ENCODE measurements at places on chromosomes 11 and 22. TPM values are rescaled to one million over a fixed set of nuclear protein-coding genes. Genes with fewer than 3 reads are reported as not detected.

- DNase-seq: no peak
These were observed 167.3 kb upstream of the PGR start for GRCh38 chr11:101296896-101297295.

Gene MPPED2
- total RNA-seq: not detected

DNA sequence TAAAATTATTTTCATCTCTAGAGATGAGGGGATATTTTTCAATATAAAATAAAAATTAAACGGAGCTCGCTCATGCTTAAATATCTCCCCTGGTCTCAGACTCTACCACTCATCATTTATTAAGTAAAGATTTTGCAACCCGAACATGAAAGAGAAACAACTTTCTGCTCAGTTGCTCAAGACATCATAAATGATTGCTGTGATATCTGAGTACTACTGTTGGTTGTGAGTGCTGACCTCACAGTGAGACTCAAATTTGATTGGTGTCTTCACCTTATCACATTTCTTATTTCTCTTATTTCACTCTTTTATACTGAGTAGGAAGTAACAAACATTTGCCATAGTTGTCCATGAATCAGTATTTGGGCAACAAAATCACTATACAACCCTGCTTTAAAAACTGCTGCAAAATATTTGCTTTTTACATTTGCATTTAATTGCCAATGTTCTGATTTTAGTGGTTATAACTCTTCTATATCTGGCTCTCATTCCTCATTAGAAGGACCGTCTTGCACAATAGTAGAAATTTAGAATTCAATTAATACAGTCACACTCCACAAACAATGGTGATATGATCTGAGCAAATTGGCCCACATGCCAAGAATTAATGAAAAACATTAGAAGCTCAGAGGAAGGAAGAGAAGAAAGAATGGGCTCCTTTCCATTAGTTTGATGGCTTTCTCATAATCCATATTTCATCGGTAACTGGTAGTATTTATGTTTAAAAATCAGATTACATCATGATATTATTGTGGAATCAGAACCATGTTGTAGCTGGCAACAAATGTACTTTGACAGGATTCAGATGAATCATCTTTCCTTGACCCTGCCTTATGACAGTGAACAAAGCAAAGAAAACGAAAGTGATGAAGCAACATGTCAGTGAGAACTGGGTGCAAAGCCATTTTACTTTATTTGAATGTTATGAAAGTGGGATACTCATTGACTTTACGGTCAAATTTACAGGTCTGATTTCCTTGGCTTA lies 973.6 kb upstream of the TENM4 start:
- DNase-seq: no peak

DNA sequence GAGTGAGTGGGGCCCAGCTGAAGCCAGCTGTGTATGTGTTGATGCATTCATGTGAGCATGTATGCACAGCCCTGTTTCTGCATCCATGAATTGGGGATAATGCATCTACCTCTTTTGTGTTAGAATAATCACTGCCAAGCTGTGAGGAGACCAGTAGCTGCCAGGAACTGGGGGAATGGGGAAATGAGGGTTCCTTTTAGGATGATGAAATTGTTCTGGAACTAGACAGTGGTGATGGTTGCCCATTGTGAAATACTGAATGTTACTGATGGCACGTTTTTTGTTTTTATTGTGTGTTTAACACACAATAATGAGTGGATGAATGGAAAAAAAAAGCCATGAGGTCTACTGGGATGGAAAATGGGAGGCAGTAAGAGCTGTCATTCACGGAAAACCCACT lies 45.3 kb upstream of the WNT11 start:
- DNase-seq: no peak

DNA sequence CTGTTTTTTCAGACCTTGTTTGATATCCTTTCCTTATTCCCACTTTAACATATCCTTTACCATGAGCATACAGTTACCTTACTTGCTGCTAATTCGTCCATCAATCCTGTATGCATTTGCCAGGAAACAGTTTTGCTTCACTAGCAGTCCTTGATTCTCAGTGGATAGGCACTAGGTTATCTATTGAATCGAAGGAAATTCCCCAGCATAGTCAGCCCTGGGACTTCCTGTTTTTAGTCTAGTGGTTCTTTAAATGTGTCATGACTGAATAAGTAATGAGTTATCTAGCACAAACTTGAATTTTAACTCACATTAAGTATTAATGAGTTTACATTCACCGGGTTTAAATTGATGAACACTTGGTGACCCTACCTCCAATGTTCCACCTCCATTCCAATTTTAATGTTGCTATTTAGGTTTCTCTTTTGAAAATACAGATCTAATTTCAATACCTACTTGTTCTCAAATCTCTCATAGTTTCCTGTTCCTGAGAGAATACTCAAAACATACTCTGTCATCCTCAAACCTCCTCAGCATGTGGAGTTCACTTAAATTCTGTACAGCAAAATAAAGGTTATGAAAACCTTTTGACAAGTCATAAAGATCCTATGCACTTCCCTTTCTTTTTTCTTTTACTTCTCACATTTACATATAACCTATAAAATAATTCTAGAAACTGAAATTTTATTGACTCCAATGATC lies 1375.1 kb upstream of the TENM4 start:
- DNase-seq: no peak

DNA sequence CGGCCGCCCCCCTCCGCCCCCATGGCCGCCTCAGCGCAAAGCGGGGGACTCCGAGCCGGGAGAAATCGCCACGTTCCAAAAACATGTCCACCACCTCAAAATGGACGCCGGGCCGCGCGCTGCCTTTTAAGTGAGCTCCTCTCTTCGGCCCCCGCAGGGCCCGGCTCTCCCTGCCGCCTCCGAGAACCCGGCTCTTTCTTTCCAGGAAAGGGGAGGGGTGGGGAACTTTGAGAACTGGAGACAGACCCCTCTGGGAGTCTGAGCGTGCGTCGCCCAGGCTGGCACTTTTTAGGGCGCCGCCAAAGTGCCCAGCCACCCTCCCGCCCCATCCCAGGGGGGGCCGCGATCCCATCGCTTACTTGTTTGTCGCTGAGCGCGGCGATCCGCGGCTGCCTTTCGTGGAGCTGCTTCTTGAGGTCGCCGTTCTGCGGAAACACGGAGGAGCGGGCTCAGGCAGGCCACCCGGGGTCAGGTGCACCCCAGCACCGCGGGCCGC lies 1.6 kb downstream of the PHF21B start:
- no peak for DNase-seq

DNA sequence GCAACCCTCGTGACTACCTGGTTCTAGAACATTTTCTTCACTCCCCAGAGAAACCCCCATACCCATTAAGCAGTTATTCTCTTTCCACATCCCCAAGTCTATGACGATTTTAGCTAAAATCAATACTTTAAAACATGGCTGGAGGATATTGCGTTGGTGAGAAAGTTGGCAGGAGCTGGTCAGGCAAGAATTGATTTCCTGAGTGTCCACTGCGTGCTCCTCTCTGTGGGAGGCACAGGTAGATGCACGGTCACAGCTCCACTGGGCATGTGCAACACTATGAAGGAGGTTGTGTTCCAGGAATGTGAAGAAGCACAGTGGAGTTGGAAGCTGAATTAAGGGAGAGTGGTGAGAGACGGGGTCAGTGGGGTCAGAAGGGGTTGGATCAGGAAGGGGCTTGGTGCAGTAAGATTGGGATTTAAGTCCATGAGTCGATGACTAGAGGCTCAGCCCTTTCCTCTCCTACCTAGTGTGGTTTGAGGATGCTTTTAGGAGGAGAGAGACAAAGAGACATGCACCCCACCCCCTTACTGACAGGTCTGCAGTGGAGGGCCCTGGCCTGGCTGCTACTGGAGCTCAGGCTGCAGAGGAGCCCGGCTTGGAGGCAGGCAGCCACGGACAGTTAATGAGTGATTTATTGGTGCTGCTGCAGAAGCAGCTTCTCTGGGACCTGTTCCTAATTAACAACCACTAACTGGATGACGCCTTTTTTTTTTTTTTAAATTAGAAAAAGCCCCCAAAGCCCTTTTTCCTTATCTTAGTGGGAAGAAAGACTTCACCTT lies 395.6 kb downstream of the TENM4 start:
- DNase-seq: no peak

GRCh38 chr11:69447786-69448185 lies 33.7 kb upstream of the LINC01488 start:
- no peak for DNase-seq

Gene LYVE1
- not detected for total RNA-seq

- DNase-seq: no peak
These were observed 2.5 kb upstream of the CD82 start for GRCh38 chr11:44562845-44563460.

DNA sequence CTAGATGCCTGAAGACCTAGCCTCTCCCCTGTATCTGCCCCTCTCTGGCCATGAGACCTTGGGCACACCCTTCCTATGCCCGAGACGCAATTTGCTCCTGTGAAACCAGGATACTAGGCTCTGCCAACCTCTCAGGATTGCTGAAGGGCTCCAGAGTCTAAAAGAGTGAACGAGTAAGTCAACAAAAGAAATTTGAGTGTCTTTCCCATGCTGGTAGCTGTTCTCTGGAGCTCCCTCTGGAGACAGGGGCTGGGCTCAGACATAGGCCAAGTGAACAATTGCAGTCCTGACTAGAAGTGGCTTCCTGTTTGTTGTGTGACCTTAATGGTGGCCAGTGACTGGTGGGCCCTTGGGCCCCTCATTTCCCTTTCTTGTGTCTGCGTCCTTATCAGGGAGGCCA lies 189.0 kb upstream of the NARS2 start:
- DNase-seq: no peak

Gene MAFF
- 9.0 TPM for total RNA-seq

Gene FGF4
- total RNA-seq: not detected

GRCh38 chr22:38034278-38034882 lies 22.8 kb upstream of the PICK1 start:
- no peak for DNase-seq

Gene INS
- total RNA-seq: not detected

DNA sequence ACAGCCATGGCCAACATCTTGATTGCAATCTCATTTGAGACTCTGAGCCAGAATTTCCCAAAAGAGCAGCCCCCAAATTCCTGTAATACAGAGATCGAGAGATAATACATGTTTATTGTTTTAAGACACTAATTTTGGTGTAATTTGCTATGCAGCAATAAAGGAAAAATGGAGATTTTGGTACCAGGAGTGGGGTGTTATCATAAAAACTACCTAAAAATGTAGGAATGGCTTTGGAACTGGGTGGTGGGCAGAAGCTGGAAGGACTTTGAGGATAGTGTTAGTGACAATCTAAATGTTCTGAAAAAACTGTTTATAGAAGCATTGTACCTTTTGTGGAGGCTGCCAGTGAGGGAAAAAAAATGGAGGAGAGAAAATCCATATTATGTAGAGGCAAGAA lies 32.4 kb downstream of the C11orf96 start:
- DNase-seq: no peak

GRCh38 chr11:131599285-131599684 lies 228.9 kb downstream of the NTM start:
- DNase-seq: no peak

Gene VPREB1
- not detected for total RNA-seq

DNA sequence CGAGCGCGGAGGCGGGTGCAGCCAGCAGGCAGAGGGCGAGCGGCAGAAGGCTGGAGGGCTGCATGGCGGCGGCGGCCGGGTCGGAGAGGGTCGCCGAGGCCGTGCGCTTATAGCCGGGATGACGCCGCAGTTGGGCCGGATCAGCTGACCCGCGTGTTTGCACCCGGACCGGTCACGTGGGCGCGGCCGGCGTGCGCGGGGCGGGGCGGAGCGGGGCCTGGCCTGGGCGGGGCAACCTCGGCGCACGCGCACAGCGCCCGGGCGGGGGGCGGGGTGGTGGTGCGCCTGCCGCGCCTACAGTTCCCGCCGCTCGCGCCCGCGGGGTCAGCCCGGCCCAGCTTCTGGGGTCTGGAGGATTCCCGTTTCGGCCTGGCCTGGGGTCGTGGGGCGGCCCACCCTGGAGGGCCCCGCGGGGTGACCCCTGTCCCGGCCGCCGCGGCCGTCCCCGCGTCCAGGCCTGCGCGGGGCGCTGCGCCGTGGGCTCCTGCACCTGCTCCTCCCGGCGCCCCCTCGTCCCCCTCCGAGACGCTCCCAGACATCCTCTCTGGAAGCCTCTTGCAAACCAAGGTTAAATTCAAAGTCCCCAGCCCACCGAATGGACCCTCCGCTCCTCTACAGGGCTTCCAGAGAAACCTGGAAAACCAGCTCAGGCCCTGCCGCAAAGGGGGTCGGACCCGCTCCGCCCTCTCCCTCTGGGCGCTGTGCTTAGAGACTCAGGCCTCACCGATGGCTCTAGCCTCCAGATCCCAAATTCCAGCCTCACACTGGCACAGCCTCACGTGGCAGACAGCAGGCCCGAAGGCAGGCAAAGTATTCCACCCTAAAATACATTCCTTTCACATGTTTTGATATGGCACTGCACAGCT lies at the start of gene CTSD:
Gene CTSD (minus strand): TSS at position 132 of the 866 bp plus-strand sequence. CDS start 68 bp downstream, at position 64.
- peak; percentile 95 for DNase-seq

DNA sequence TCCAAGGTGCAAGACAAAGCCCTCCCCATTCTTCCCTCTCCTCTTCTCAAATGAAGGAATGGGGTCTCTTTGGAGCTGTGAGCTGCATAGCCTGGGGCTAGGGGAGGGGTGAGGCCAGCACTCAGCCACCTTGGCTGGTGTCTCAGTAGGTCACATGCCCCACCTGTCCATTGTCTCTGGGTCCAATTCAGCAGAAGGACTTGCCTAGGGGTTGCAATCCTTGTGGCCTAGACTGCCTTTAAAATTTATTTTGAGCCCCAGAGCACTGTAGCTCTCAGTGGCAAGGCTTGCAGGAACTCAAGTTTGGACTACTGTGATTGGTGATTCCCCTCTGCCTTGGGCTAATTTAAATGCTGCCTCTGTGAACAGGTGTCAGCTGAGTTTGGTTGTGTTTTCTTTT lies 336.7 kb downstream of the DDX10 start:
- no peak for DNase-seq

DNA sequence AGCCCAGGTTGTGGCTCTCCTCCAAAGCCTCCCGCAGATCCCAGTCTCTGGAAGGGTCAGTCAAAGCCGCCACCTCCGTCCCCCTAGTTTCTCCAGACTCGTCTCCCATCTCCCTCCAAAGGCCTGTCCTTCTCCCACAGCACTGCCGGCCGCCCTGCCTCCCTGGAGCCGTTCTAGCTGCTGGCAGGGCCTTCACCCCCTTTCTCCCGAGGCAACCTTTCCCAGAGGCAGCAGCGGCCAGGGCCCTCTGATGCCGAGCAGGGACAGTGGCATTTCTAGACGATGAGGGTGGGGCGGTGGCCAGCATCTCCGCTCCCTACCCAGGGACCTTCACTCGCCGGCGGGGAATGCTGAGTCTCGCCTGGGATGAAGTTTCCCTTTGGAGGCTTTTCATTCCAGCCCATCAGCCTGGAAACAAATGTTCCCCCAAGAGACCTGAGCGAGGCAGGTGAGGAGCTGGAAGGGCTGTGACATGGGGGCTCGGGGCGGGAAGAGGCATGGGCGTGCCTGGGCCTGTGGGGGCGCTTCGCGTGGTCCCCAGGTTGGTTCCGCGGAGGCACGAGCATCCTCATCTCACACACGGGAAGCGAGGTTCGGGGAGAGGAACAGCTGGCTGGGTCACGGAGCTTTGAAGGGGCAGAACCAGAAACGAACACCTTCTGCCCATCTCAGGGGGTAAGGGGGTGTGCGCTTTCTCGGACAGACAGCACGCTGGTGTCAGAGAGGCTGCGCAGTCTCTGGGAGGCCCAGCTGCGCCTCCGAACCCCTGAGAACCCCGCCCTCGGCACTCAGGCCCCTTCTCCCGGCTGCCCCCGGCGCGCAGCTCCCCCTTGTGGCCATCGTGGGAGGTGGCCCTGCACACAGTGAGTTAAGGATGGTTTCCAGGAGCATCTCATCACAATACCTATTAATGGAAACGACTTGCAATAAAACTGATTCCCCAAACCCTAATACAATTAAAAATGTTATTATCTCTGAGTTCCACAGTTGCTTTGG lies 18.1 kb upstream of the KLHL35 start:
- no peak for DNase-seq

Gene ZNF280B
- total RNA-seq: 3.9 TPM

- no peak for DNase-seq
These were observed 4.9 kb downstream of the ATP5MGL start for GRCh38 chr22:42635531-42635930.

All from Caco-2 (cell line).